Activated CD4-positive, alpha-beta T cell treated with anti-CD3 and anti-CD28 coated beads for 4 hours (primary cell): ENCODE measurements at places on chromosomes 2 and 18.

GRCh38 chr2:121479882-121480522, 50.7 kb upstream of the RNU4ATAC start:
- no peak for DNase-seq

GRCh38 chr2:203873921-203874631, 6.5 kb downstream of the CTLA4 start:
- DNase-seq = no peak

GRCh38 chr2:152588998-152589397, 128.3 kb downstream of the PRPF40A start:
- no peak for DNase-seq

DNA sequence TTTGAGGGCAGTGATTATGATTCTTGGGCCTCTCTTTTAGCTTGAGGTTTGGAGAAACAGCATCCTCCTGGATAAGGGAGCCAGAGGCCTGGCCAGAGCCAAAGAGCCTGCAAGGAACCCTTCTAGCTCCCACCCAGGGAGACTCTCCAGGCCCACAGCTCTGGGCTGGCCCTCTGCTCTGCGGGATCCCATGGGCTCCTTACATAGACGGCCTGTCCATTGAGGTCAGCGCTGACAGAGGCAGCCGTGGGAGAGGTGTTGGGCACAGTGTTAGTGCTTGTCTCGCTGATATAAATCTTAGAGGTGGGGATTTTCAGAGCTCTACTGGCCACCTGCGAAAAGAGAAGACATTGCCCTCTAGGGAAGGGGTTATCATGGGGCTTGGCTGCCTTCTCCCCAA, 67.2 kb downstream of the XDH start:
- DNase-seq = no peak

DNA sequence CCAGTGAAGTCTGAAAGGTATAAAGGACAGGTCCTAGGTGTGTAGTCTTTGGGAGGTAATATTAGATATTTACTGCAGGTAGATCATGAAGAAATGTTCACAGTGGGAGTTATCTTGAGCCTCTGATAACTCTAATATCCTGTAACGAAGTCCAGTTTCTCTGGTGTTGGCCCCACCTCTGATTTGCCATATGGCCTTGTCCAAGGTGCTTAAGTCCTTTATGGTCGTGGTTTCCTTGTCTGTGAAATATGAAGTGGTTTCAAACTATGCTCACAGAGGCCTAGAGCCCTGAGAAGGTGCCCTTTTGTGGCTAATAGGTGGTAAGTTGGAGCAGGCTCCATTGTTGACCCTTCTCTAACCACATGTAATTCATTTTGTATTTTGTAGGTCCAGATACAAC, 190.7 kb downstream of the ICOS start:
- DNase-seq = no peak

DNA sequence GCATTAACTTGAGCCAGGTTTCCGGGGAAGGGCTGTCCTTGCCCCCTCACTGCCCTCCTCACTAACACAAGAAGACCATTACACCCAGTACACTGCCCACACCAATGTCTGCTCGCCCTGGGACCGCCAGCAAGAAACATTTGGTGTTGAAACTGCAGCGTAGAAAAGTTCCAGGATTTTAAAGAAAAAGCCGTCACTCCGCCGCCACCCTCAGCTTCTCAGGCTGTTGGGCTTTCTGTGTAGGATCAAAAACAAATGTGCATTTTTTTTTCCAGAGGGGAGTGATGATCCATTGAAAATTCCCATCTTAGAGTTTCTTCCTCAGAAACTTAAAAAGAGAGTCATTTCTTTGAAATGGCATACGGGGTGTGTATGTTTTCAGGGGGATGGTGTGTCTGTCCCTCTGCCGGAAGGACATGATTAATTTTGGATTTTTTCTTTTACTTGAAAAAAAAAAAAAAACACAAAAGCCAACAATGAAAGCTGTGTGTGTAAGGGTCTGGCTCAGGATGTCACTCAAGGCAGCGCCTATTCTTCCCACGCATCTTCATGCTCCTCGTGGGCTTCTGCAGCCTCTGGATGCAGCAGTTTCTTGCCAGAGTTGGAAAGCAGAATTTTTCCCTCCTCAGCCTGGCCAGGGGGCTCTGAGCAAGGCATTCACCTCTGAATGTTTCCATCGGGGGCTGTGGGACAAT, 184.9 kb downstream of the GLI2 start:
- DNase-seq = no peak

DNA sequence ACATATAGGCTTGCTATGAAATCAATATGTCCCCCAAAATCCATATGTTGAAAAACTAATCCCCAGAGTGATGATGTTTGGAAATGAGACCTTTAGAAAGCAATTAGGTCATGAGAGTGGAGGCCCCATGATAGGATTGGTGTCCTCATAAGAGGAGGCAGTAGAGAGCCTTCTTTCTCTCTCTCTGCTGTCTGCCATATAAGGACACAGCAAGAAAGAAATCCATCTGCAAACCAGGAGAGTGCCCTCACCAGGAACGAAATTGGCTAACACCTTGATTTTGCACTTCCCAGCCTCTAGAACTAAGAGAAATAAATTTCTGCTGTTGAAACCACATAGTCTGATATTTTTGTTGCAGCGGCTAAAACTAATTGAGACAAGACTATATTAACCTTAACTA, 89.5 kb downstream of the NBAS start:
- no peak for DNase-seq

- no peak for DNase-seq
Measured at GRCh38 chr2:189226017-189226416, 46.5 kb upstream of the COL5A2 start.

DNA sequence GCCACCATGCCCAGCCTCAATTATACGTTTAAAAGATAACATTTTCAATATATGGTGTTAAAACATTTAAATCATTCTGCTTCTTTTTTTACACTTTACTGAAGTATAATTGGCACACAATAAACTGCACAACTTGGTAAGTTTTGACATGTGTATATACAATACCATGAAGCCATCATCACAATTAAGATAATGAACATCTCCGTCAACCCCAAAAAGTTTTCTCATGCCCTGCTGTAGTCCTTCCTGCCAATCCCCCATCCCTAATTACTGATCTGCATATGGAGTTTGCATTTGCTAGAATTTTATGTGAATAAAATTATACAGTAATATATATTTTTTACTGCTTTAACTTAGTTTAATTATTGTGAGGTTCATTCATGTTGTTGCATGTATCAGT, 85.2 kb upstream of the RTN4 start:
- DNase-seq = no peak
